ENCODE measurements at places on chromosomes 5 and 9.
A peak's percentile ranks its signal among the peaks of the same experiment; 100 is the strongest.

DNA sequence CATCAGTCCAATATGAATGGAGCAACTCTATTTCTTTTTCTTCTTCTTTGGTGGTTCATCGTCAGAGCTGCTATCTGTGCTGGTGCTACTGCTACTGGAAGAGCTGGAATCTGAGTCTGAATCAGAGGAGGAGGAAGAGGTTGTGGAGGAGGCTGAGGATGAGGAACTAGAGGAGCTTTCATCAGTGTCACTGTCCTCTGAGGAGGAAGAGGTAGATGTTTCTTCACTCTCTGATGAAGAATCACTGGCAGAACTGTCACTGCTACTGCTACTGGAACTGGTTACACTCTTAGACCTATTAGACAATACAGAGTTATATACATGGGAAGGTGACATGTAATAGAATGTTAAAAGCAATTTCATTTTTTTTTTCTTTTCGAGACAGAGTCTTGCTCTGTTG is 27.8 kb downstream of the ZCCHC10 start:
- DNase-seq, result no peak

DNA sequence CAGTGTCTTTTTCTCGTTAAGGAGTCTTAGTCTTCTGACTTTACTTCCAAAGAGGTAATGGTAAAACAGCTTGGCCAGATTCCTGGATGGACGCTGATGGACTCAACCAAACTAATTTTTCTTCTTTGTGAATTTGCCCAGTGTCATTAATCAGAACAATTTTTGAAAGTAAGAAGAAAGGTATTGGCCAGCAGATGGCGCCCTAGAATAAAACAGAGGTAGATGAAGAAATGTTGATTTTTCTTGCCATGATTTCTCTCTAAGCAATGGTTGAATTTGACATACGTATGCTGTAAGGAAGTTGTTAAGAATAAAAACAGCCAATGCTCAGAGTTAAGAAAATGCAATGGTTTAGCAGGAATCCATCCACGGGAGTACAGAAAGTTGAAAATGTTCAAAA is 500.0 kb downstream of the DIRAS2 start:
- DNase-seq, result no peak

- DNase-seq, result no peak
These were observed 121.8 kb downstream of the SEMA6A start for GRCh38 chr5:116452774-116453368.

- DNase-seq, result no peak
These were observed 114.8 kb upstream of the COL5A1 start for GRCh38 chr9:134526584-134527477.

DNA sequence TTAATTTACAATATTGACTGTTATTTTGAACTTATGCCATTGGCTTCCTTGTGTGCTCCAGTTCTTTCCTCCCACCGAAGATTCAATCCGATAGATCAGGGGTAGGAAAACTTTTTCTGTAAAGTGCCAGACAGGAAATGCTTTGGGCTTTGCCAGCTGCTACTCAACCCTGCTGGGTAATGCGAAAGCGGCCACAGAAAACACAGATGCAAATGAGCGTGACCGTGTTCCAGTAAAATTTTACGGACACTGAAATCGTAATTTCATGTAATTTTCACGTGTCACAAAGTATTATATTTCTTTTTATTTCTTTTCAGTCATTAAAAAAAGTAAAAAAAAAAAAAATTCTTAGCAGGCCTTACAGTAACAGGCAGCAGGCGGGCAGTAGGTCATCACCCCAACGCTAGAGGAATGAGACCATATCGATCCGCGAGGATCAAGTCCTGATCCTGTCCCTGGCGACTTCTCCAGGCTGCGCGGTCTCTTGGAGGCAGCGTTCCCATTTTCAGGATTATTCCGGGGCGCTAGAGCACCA is 599 bp downstream of the NMRK1 start:
- no peak for DNase-seq

DNA sequence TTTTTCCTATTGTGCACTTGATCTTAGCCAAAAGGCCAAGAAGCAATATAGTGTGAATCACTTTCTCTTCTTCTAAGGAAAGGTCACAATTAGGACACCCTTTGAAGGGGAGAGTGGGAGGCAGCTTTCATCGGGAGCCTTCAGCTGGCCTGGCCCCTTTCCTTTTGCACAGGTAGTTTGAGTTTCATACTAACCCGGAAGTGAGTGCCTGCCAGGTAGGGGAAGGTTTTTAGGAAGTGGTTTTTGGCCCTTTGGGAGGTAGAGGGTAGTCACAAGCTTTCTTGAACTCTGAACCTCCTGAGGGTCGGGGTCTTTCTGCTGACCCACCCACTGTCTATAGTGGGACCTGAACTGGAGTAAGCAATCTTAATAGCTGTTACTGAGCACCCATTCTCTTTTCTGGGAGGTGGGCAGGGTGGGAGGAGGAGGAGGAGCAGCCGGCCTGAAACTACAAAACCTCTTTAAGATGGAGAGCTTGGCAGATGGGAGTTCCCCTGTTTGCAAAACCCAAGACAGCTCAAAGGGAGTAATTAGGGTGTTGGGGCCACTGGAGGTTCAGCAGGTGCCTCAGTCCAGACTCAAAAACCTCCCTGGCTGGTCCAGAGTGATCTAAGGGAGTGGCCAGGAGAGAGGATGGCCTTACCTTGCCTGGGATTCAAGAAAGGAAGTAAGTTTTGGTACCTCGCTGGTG is 6.0 kb downstream of the LARP1 start:
- no peak for DNase-seq

- no peak for DNase-seq
These were observed 85.1 kb upstream of the IL12B start for GRCh38 chr5:159415301-159415937.

GRCh38 chr9:95522871-95523370 is 6.2 kb upstream of the PTCH1 start:
- no peak for DNase-seq

DNA sequence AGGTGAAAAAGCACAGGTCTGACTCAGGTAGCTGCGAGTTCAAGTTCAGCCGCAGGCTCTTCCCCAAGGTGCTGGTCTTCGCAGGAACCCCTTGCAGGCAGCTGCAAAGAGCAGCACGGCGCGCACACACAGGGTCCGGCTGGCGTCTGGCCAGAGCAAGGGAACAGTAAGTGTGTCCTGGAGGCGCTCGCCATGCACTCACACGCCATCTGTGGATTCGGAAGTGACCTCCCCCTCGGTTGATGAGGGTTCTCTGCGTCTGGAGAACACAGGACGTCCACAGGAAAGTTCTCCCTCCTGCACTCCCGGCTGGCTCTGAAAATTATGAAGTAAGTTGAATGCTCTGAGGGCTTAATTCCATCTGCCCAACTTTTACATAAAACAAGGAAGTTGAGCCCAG is 14.0 kb upstream of the EGFL7 start:
- no peak for DNase-seq

- DNase-seq, result peak; percentile 55
These were observed 686 bp downstream of the BRD9 start for GRCh38 chr5:891837-892393.

DNA sequence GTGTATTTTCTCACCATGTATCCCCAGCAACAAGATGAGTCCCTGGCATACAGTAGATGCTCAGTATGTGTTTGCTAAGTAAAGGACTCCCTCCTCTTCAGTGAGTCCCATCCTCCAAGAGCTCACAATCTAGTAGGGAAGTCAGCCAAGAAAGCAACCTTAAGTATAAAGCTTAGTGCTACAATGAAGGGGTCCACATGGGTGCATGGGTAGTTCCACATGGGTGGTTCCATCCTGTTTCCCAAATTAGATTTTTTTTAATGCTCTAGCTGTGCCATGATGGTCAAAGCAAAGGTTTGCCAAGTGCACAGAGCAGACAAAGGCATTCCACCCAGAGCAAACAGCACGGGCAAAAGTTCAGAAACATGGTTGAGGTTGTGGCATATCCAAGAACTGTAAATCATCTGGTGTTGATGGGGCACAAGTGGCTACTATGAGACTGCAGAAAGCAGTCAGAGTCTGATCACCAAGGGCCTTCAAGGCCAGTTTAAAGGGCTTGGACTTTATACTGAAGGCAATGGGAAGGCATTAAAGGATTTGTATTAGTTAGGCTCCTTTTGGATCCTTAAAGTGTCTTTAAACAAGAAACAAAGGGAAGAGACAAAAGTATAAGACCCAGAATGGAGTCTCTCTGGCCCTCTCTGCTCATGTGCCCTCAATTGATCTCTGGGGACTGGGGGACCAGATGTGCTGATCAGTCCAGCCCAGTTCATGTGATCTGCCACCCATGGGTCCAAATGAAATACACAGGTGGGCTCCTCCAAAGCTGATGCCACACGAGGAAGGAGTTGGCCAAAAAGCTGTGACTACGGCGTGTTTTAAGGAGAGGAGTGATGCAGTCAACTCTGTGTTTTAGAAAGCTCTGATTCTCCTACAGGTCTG is 9.0 kb upstream of the CPLX2 start:
- no peak for DNase-seq

DNA sequence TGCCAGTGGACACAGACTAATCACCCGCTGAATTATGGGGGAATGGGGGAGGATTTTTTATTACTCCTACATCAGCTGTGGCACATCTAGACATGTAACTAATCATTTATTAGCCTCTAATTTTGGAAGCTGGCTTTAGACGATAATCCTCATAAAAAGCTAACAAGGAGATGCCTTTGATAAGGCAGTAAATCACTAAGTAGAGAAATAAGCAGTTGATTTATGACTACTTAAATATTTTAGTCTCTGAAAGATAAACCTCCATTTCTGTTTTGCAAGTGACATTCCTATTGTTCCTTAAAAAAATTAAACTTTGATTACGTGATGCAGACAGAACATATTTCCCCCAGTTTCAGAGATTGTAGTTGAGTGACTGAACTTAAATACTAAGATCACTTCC is 206.4 kb upstream of the CDKN2B start:
- no peak for DNase-seq

DNA sequence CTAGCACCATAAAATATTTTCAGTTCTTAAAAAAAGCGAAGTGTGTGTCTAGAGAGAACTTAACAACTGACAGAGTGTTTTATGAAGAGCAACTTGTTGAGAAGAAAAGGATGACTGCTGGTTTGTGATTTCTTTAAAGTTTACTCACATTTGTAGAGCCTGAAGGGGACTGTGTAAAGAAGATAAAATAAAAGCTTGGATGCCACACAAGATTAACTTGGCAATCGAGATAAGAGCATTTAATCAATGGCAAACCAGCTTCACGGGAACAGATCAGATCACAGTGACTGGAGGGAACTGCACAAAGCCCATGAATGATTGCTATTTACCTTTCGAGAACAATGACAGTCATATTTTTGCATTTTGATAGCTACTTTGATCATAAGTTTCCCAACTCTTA is 2013.1 kb upstream of the CDH9 start:
- DNase-seq, result no peak

GRCh38 chr9:966870-967269 is 9.6 kb upstream of the DMRT3 start:
- no peak for DNase-seq

DNA sequence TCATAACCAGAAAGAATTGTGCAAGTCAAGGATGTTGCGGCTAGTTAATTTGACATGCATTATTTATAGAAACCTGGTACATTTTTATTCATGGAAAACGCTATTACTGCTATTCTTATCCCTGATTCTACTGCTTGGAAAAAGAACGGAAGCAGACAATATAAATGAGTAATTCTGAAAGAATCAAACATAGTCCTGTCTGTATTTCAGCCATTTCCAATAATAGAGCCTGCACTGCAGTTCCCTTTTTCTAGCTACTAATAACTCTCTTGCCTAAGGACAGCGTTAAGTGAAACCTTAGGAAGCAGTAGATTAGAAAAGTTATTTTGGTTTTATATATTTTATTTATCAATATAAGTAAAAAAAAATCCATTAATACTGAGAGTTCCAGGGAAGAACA is 414.9 kb downstream of the CYLC2 start:
- no peak for DNase-seq

- DNase-seq, result no peak
These were observed 498 bp downstream of the HAUS6 start for GRCh38 chr9:19102181-19102630.

- DNase-seq, result no peak
These were observed 2.3 kb downstream of the ACSL6 start for GRCh38 chr5:132008961-132009680.

DNA sequence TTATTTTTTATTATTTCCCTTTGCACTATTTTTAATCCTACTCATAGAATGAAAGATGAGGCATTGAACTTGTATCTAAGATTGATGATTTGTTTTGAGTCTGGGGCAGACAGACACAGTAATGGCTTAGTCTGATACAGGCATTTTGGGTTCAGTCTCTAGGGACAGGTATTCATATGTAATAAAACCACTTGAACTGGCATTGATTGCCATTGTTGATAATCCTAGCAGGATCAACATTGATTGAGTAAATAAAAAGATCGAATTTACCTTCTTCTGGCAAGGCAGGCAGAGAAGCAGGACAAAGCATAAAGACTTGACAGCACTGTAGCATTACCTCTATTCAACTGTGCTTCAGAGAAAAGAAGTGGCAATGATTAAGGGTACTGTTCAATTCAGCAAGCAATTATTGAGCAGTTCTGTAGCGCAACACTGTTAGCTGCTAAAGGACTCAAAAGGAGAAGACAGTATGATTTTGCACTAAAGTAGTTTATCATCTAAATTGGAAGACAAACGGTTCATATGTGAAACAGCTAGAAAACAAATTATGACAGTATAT is 144.4 kb downstream of the COMMD10 start:
- no peak for DNase-seq

DNA sequence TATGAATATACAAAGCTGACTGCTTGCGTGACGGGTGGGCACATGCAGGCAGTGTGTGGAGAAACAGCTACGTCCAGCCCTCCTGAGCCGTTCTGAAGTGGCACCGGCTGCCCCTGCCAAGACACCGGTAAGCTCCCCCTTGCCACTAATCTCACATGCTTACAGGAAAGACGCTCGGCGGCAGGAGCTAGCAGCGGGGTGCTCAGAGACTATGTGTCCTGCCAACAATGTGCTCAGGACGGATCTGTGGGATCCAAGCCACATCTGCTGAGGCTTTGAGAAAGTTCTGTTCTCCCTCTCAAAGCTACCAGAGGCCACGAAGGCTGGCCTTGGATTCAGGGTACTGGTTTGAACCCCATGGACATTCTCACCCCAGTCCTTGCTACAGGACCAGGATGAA is 157.2 kb upstream of the PHYKPL start:
- no peak for DNase-seq

DNA sequence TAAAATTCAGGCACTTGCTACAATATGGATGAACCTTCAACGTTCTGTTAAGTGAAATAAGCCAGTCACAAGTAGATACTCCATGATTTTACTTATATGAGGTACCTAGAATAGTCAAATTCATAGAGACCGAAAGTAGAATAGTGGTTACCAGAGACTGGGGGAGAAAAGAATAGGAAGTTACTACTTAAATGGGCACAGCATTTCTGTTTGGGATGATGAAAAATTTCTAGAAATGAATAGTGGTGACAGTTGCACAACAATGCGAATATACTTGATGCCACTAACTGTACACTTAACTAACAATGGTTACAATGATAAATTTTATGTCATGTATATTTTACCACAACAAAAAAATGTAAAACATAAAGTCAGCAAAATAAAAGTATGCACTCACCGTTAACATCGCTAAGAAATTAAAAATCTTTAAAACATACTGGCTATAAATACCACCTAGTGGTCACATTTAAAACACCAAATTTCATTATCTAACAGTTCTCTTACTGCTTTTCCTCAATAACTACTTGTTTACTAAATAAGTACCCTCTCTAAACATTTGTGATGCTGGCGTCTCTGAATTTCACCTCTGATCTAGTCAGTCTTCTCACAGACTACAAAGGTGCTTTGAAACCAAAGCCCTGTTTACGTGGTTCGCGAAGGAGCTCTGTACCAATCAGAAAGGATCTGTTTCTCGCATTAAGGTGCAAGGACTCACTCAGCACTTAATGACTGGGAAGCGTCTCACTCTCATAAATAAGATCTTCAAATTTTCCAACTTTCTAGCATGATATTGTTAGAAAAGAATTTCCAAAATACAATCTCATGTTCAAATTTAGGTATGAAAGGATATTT is 22.7 kb downstream of the KIF3A start:
- DNase-seq, result no peak

Data from HuH-7.5 (cell line).